Stimulated activated CD4-positive, alpha-beta T cell treated with anti-CD3 and anti-CD28 coated beads, Interleukin-12 subunit alpha, Interleukin-12 subunit beta, amount 100 ng/mL, for 24 hours (primary cell): ENCODE measurements at places on chromosomes 16 and 17.

- no peak for DNase-seq
These were observed 7.7 kb downstream of the NKIRAS2 start for GRCh38 chr17:42027590-42027889.

DNA sequence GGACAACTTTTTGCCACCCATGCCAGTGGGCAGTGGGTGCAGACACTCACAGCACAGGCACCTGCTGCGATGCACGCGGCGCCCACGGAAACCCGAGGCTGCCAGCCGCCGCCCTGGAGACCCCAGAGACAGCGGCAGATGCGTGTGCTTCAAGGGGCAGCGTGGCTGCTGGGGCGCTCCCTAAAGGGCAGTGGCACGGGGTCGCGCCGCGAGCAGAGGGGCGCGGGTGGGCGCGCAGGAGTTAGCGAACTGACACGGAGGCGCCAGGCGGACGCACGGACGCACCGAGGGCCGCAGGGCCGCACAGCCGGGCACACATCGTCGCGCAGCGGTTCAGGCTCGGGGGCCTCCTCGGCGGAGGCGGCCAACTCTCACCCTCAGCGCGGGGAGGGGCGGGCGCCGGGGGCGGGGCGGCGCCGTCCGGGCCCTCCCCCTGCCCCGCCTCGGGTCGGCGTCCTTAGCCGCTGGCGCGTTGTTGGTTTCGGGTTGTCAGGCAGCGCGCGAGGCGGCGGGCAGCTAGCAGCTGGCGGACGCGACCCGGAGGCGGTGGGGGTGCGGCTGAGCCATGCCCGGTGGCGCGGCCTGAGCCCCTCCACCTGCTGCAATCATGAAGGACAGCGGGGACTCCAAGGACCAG is at the start of gene KIF19:
Gene KIF19 (plus strand): TSS at position 484 of the 637 bp plus-strand sequence. CDS start 124 bp downstream, at position 608.
- DNase-seq: peak; percentile 16

GRCh38 chr16:13923703-13924298 is 3.8 kb downstream of the ERCC4 start:
- no peak for DNase-seq

GRCh38 chr16:68894714-68895113 is 51.4 kb downstream of the TANGO6 start:
- DNase-seq: no peak

DNA sequence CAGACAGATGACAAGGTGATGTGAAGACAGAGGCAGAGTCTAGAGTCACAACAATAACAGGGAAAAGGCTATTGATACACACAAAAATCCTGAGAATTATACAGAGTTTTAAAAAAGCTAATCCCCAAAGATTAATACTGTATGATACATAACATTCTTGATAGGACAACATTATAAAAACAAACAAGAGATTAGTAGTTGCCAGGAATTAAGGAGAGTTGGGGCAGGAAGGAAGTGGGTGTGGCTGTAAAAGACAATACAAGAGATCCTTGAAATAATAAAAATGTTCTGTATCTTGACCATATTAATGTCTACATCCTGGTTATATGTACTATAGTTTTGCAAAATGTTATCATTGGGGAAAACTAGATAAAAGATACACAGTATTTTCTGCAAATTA is 309.5 kb upstream of the PMFBP1 start:
- no peak for DNase-seq
